ENCODE measurements at places on chromosomes 16 and 17. TPM values are rescaled to one million over a fixed set of nuclear protein-coding genes. Genes with fewer than 3 reads are reported as not detected.

DNA sequence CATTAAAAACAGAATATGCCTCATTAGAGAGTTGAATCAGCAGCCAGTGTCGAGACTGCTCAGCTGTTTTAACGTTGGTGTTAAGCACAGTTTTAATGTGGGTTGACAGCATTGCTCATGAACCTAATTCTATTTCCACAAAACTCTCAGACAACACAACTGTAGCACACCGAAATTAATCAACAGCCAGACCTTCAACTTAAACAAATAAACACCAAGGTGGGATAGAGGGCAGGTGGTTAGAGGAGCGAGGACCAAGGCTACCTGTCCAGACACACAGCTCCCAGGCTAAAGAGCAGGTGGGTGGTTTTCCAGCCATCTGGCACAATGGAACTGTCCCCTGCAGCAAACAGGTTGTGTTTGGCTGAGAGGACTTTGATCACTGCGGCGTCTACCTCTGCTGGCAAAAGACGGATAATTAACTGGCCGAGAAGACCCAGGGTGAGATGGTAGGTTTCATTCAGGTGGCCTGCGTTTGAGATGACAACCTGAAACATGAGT is 69.6 kb upstream of the ATP2A3 start:
- DNase-seq, result no peak
- H3K4me1 ChIP-seq, result no peaks in the 10 kb centered on the region
- no peaks in the 10 kb centered on the region for H3K27me3 ChIP-seq
- H3K36me3 ChIP-seq, result 0 out of 2 replicates have a peak, but pooled peaks cover 14% of the 10 kb centered on the region

GRCh38 chr17:49241692-49242397 is 11.3 kb upstream of the PHOSPHO1 start:
- no peaks in the 10 kb centered on the region for H3K27me3 ChIP-seq
- H3K4me3 ChIP-seq, result no peak overlapping the region
- H3K27ac ChIP-seq, result no peak overlapping the region

GRCh38 chr16:976389-976931 is 5.1 kb upstream of the SOX8 start:
- no peaks in the 10 kb centered on the region for H3K4me1 ChIP-seq
- no peak for DNase-seq
- peaks cover 22% of the 10 kb centered on the region for H3K27me3 ChIP-seq
- H3K4me3 ChIP-seq, result no peak overlapping the region

DNA sequence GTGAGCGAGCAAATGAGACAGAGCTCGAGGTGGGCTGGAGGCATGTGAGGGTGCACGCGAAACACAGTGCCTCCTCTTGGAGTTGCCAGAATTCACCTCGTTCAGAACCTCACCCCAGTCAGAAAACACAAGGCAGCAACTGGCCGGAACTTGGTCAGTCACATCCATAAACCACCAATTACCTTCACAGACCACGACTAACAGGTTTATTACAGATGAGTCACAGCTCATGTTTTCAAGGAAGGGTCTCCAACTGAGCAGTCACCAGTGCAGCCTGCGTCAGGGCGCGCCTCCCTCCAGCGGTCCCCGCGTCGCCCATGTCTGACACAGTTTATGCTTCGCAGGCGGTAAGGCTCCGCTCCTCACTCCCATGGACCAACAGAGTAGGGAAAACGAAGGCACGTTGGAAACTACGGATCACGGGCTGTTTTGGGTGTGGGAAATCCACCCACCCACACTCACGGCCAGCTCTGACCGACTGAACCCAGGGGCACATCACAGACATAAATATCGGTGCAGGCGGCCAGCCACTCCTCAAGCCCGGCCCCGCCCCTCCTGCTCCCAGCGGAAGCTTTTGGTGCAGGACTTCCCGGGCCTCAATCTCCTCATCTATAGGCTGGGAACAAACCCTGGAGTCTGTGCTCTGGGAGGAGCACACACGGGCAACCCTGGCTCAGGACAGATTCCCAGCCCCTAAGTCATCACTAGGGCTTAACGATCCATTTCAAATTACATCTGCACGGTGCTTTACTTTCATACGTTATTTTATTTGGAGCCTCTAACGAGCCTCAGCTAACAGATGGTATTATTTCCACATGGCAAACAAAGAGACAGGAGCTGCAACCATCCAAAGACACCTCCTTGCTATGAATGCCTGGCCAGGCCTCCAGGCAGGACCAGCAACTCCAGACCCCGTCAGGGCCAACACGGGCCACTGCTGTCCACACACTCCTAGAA is 126.3 kb downstream of the ZNF778 start:
- no peaks in the 10 kb centered on the region for H3K36me3 ChIP-seq
- 0 out of 2 replicates have a peak overlapping the region, but pooled peaks have one; percentile 39 for H3K27ac ChIP-seq
- no peak for DNase-seq
- no peaks in the 10 kb centered on the region for H3K27me3 ChIP-seq
- peaks cover 51% of the 10 kb centered on the region for H3K4me1 ChIP-seq

GRCh38 chr17:61205931-61206330 is 193.7 kb upstream of the TBX2 start:
- no peak overlapping the region for H3K4me3 ChIP-seq
- DNase-seq, result no peak
- no peaks in the 10 kb centered on the region for H3K36me3 ChIP-seq

GRCh38 chr17:32584792-32585191 is 98.0 kb downstream of the CDK5R1 start:
- H3K4me1 ChIP-seq, result no peaks in the 10 kb centered on the region
- H3K27me3 ChIP-seq, result no peaks in the 10 kb centered on the region
- no peak overlapping the region for H3K27ac ChIP-seq
- H3K36me3 ChIP-seq, result 0 out of 2 replicates have a peak, but pooled peaks cover 3% of the 10 kb centered on the region
- DNase-seq, result no peak

GRCh38 chr16:51141106-51141505 is 10.0 kb downstream of the SALL1 start:
- H3K4me3 ChIP-seq, result no peak overlapping the region
- no peak overlapping the region for H3K27ac ChIP-seq
- DNase-seq, result no peak
- no peaks in the 10 kb centered on the region for H3K27me3 ChIP-seq

DNA sequence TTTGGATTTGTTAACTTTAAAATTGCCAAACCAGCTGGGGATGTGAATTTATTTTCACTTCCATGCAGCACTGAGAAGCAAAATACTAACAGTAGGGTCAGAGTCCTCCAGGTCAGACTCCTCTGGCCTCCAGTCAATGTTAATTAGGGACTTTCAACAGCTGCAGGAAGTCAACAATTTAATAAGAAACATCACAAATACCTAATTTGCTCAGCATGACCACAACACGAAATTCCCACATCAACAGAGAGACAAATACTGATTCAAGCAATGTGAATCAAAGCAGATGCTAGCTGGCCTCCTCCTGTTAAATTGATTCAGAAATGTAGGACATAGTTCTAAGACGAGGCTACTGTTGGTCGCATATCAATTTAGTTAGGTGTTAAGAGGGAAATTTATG is 111.7 kb downstream of the ABCA8 start:
- no peak overlapping the region for H3K27ac ChIP-seq
- no peaks in the 10 kb centered on the region for H3K27me3 ChIP-seq
- DNase-seq, result no peak
- H3K4me1 ChIP-seq, result no peaks in the 10 kb centered on the region
- H3K4me3 ChIP-seq, result no peak overlapping the region
- H3K36me3 ChIP-seq, result no peaks in the 10 kb centered on the region

DNA sequence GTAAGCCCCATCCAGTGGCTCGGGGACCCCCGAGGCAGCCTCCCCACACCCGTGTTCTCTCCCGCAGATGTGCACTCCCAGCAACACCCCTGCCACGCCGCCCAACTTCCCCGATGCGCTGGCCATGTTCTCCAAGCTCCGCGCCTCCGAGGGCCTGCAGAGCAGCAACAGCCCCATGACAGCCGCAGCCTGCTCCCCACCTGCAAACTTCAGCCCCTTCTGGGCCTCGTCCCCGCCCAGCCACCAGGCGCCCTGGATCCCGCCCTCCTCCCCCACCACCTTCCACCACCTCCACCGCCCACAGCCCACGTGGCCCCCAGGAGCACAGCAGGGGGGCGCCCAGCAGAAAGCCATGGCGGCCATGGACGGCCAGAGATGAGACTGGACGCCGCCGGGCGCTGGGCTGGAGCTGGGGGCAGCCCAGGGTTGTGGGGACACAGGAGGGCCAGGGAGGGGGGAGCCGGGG is 5.0 kb downstream of the UBALD2 start:
- no peak for DNase-seq
- H3K4me3 ChIP-seq, result no peak overlapping the region
- H3K4me1 ChIP-seq, result peaks cover 27% of the 10 kb centered on the region
- H3K27ac ChIP-seq, result no peak overlapping the region
- H3K27me3 ChIP-seq, result no peaks in the 10 kb centered on the region

GRCh38 chr17:43784068-43784467 is 3.8 kb downstream of the CFAP97D1 start:
- H3K27ac ChIP-seq, result no peak overlapping the region
- DNase-seq, result no peak
- H3K36me3 ChIP-seq, result no peaks in the 10 kb centered on the region
- no peak overlapping the region for H3K4me3 ChIP-seq

- H3K27me3 ChIP-seq, result no peaks in the 10 kb centered on the region
- peaks cover 11% of the 10 kb centered on the region for H3K4me1 ChIP-seq
- no peak overlapping the region for H3K27ac ChIP-seq
- no peaks in the 10 kb centered on the region for H3K36me3 ChIP-seq
- DNase-seq, result no peak
Measured at GRCh38 chr17:14432079-14432478, 131.2 kb downstream of the HS3ST3B1 start.

DNA sequence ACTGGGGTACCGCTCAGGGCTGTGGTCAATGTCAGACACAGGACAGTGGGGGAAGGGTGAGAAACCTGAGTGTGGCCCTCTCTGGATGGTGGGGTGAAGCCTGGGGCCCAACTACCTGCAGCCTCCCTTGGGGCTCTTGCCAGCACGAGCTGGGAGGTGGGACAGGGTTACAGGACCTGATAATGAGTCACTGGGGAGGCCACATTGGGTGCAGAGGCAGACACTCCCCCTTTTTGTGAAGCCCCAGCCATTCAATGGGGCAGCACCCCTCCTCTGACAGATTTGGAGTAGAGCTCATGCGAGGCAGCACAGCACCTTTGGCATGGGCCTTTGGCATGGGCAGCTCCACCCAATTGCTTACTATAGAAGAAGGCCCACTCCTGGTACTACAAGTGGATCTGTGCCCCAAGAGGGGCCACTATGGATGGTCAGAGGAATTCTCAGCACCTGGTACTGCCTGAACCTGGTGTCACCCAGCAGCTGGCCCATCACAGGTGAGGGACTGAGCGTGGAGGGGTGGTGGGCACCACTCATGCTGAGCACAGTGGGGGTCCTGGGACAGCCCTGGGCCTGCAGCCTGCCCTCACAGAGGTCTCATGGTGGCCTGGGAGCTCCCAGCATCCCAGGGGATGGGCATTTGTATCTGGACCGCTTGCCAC is 45.2 kb upstream of the SMPD3 start:
- no peak overlapping the region for H3K4me3 ChIP-seq
- H3K36me3 ChIP-seq, result no peaks in the 10 kb centered on the region
- DNase-seq, result no peak
- H3K4me1 ChIP-seq, result no peaks in the 10 kb centered on the region
- no peak overlapping the region for H3K27ac ChIP-seq

GRCh38 chr16:84839956-84840355 is 20.2 kb downstream of the CRISPLD2 start:
- H3K4me1 ChIP-seq, result peaks cover 39% of the 10 kb centered on the region
- H3K4me3 ChIP-seq, result no peak overlapping the region
- no peaks in the 10 kb centered on the region for H3K27me3 ChIP-seq
- H3K27ac ChIP-seq, result no peak overlapping the region
- peak; percentile 66 for DNase-seq
- no peaks in the 10 kb centered on the region for H3K36me3 ChIP-seq

GRCh38 chr17:50692448-50693035 is 15.2 kb downstream of the ANKRD40 start:
- H3K27ac ChIP-seq, result no peak overlapping the region
- DNase-seq, result no peak
- no peaks in the 10 kb centered on the region for H3K4me1 ChIP-seq
- no peak overlapping the region for H3K4me3 ChIP-seq
- peaks cover 21% of the 10 kb centered on the region for H3K36me3 ChIP-seq
- no peaks in the 10 kb centered on the region for H3K27me3 ChIP-seq

DNA sequence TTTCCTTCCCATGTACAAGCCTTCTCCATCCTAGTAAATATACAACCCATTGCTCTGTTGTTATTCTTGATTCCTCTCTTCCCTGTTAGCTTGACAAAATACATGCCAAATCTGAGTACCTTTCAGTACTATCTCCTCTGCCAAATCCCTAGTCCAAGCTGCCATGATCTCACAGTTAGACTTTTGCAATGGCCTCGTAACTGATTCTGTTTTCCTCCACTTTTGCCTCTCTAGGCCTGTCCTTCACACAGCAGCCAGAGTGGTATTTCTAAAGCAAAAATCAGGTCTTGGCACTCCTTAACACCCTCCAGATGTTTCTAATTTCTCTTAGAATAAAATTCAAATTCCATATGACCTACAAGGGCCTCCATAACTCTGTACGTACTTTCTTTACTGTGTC is 153.0 kb upstream of the RBL2 start:
- no peaks in the 10 kb centered on the region for H3K27me3 ChIP-seq
- no peak overlapping the region for H3K4me3 ChIP-seq
- peaks cover 8% of the 10 kb centered on the region for H3K36me3 ChIP-seq
- DNase-seq, result no peak
- no peaks in the 10 kb centered on the region for H3K4me1 ChIP-seq
- H3K27ac ChIP-seq, result no peak overlapping the region

DNA sequence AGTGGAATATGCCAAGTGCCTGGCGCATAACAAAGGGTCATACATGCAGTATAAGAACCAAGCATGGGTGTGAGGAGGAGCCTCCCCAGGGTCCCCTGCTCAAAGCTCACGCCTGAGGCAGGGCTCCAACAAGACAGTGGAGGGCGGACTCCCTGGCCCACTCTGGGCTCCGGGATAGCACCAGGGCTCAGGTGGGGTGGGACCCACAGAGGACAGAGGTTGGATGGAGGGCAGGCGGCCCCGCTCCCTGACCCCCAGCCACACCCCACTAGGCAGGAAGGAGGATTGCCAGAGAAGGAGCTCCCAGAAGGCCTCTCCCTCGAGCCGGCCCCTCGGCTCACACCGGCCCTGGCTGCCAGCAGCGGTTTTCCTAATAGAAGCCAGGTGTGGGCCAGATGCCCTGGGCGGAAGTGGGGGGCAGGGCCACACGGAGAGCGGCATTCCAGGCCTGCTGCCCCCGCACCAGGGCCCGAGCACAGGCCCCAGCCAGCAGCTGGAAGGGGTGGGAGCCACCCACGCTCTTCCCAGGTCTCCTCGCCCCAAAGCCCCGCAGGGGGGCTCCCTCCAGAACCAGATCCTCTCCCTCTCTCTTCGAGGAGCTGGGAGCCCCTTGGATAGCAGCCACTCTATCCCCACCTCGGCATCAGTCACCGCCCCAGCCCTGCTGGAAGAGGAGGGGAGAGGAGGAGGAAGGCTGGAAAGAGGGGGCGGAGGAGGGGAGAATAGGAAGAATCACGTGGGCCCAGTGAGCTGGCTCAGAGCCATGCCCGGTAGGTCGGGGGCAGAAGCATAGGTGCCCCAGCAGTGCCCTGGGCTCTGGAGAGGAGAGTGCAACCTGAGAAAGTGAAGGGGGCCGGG is 21.0 kb downstream of the VASN start:
- DNase-seq, result peak; percentile 96
- peak overlapping the region; percentile 45 for H3K4me3 ChIP-seq
- H3K4me1 ChIP-seq, result peaks cover 43% of the 10 kb centered on the region
- H3K36me3 ChIP-seq, result no peaks in the 10 kb centered on the region
- peak overlapping the region; percentile 100 for H3K27ac ChIP-seq

SLFN14 gene
- not detected for total RNA-seq

TBX2 gene
- total RNA-seq, result not detected

HOXB2 gene
- not detected for total RNA-seq

MYCBPAP gene
- total RNA-seq, result 4.6 TPM

KRTAP4-6 gene
- total RNA-seq, result not detected

EVI2B gene
- not detected for total RNA-seq

WSCD1 gene
- total RNA-seq, result 38.9 TPM

Measured in GM23338 (cell line).